CD4-positive, alpha-beta T cell treated with Interleukin-2 at 100 ng/mL for 4 hours (primary cell): ENCODE measurements at places on chromosomes 2 and 18.
A peak's percentile ranks its signal among the peaks of the same experiment; 100 is the strongest.

- no peak for DNase-seq
Observed at GRCh38 chr2:100887713-100888495, 68.0 kb downstream of the NPAS2 start.

DNA sequence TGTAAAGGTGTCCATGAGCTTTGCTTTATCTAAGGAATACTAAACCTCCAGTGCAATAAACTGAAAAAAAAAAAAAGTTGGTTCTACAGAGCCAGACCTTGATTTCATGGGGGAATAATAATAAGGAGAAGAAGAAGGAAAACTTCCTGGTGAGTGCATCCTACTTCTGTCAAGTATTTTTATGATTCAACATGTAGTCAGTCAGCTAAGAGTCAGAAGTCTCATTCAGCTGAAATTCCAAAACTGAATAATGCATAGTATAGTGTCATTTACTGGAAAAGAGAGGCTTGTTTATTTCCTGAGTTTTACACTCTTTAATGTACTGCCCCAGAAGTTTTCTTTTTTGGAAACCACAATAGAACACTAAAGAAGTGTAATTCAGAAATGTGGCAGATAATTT is 77.8 kb upstream of the TACR1 start:
- no peak for DNase-seq

DNA sequence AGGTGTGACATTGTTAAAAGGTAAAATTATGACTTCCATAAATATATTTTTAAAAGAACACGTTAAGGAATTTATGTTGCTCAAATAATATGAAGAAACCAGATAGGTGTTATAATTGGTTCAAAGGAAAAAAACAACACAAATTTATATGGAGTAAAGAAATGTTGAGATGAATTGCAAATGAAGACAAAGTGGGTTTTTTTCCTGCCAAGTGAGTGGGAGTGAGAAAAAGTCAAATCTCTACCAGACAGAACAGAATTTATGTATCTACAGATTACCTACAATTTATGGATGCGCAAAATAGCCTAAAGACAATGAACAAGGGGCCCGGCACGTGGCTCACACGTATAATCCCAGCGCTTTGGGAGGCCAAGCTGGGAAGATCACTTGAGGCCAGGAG is 159.7 kb upstream of the SLC1A4 start:
- DNase-seq = no peak

DNA sequence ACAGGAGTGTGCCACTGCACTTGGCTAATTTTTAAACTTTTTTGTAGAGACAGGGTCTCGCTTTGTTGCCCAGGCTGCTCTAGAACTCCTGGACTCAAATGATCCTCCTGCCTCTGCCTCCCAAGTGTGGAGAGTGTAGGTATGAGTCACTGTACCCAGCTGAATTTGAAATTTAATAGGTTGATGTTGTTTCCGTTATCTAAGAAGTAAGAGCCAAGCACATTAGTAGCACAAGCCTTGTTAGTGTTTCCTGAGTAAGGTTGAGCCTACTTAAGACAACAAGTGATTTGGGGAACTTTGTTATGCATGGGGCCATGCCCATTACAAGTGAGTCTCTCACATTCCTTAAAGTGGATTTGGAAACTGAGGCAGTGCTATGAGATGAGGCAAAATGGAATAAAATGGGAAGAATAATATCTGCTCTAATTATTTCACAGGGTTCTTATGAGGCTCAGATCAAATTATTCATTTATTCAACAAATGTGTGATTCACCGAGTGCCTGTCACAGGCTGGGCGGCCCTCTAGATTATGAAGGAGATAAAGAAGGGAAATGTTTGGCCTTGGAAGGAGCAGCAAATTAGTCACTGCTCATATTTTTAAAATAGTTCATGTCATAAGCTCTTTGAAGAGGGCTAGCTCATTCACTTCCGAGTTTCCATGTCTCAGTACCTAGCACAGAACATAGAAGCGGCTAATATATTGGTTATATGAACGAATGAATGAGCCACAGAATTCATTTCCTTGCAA is 217.2 kb downstream of the LDLRAD4 start:
- DNase-seq = peak; percentile 50

DNA sequence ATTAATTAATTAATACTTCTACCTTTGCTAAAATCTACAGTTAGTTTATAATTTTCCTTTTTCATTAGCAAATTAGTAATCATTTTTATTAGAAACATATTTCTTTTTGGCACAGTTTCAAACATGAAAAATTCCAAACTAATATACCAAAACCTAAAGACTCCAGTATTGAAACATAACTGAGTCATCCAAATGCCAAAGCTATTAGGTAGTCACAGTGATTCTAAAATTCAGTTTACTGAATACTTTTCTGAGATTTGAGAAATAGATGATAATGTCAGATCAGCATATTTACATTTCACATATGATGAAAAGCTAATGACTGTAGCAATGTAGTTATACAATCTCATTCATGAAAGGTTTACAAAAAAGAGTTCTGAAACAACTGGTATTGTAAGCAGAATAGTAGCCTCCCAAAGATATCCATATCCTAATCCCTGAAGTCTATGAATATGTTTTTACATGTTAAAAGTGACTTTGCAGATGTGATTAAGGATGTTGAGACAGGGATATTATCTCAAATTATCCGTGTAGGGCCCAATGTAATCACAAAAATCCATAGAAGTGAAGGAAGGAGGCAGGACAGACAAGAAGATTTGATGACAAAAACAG is 680.2 kb upstream of the CHAC2 start:
- no peak for DNase-seq

GRCh38 chr18:13455960-13456481 is 237.5 kb downstream of the LDLRAD4 start:
- DNase-seq = peak; percentile 40

DNA sequence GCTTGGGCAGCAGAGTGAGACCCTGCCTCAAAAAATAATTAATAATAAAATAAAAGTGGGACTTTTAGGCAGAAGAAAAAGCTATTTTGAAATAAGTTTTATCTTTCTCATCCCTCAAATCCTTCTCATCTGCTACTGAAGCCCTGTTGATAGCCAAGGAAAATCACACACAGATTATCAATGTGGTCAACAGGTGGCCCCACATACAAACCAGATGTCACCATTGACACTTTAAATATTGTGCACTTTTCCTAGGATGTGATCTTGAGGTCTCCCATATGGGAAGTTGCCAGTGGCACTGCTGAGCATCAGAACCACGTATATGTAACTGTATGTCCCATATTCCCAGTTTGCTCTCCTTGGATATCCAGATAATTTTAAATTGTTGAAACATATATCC is 64.6 kb downstream of the KCTD18 start:
- DNase-seq = no peak

GRCh38 chr18:67385455-67385854 is 131.1 kb downstream of the DSEL start:
- no peak for DNase-seq

GRCh38 chr2:14494759-14495158 is 137.8 kb upstream of the LRATD1 start:
- DNase-seq = no peak

DNA sequence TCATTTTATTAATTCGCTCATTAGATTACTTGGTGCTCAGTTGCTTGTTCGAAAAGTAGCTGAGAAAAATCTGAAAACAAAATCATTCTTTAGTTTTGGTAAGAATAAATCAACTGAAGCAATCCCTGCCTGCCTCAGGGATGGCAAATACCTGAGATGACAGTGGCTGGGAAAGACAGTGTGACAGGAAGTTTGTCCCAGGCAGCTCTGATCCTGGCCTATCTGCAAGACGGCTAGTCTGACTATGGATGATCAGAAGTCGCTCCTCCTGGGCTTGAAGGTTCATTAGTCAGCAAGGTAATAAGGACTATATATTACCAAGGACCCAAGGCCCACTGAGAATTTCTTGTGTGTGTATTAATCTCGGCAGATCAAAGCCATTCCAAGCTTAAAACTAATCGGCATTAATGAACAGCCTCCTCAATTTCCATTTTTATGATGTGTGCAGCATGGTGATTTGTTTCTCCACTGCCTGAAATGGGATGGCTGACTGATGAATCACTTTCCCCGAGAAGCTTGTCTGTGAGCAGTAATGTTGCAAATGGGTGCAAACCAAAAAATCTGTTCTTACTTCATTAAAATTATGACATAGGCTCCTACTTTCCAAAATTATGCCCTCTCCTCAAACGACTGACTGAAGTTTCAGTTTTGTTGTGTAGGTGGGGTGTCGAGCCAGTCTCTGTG is 199.9 kb downstream of the ACTR3 start:
- no peak for DNase-seq

GRCh38 chr2:216562696-216563435 is 64.2 kb downstream of the RPL37A start:
- DNase-seq = no peak

DNA sequence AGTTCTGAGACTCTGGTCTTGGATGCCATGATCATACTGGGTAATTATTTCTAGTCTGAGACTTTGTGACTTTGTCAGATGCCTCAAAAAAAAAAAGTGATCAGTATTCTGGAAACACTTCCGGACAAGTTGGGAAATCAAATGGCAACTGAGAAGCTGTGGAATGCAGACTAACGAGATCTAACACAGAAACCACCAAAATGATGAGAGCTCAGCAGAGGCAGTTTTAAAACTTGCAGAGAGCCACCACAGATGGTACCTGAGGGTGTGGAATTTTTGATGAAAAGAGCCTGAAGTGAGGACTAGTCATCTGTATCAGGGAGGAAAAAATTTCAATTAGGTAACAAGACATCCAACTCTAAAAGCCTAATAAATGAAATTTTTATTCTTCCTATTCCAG is 5.5 kb upstream of the GPR75 start:
- no peak for DNase-seq

DNA sequence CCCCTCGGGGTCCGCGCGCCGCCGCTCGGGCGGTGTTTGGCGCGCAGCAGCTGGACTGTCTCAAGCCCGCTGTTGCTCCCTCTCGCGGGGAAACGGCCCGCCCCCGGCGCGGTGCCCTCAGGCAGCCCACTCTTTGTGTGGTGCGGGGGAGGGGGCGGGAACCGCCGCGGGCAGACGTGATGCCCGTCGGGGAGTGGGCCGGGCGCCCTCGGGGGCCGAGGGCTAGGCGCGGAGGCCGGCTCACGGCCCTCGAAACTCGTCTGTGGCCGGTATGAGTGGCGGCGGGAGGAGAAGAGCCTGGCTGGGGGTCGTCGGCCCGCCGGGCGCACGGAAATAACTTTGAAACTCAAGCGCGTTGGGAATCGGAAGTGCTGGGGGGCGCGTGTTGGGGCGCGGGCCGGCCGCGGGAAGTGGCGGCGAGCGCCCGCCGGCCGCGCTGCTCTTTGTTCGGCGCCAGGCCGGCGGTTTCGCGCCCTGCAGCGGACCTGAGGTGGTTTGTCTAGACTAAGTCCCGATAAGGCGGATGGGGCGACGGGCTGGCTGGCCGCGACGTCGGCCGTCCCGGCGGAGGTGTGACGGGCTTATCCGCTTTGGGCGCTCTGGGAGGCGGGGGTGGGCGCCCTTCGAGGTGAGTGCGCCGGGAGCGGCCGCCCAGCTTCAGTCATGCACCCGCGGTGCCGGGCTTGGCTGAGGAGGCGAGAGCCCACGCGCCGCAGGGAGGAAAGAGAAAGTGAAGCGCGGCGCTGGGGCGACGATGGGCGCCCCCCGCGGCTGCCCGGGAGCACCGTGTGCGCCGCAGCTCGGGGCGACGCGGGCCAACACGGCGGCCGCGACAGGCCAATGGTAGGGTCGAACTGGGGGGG is 679 bp downstream of the PTMA start:
- DNase-seq = peak; percentile 53
